ENCODE measurements at places on chromosomes 7 and 10.

DNA sequence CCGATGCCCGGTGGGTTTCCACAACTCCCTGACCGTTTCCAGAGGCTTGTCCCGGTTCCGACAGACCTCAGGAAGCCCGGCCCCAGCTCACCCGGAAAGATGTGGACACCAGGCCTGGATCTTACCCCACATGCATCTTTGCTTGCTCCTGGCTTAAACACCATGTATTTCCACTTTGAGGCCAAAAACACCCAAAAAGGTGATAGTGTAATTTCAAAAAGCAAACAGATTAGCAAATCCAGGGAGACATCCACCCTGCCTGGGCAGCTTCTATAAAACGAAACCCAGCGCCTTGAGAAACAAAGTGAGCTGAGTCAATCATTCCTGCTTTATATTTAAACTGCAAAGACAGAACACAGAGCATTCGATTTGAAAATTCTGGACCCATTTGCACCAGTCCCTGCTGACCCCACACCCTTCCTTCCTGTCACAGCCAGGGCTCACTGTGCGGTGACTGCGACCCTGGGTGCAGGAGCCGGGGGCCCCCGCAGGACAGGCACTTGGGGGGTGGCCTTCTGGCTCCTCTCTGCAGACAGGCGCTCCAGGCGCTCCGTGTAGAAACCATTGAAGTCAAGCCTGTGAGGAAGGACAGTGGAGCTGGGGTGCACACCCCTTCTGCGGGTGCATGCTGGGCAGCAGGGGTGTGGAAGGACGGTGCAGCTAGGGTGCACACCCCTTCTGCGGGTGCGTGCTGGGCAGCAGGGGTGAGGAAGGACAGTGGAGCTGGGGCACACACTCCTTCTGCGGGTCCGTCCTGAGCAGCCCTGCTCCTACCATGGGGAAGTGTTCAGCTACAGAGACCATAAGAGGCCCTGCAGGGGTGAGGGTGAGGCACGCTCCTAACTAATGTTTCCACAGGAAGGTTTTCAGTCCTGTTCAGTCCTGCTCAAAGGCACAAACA is 2.9 kb upstream of the ADAM8 start:
- DNase-seq = no peak

GRCh38 chr7:66627151-66627681 is 1.5 kb upstream of the KCTD7 start:
- peak; percentile 5 for DNase-seq

- DNase-seq = no peak
These were observed 29.3 kb downstream of the PLEKHS1 start for GRCh38 chr10:113780681-113781250.

- no peak for DNase-seq
These were observed 56.8 kb upstream of the WDR11 start for GRCh38 chr10:120794390-120794789.

GRCh38 chr10:30349967-30350735 is 1.1 kb upstream of the MTPAP start:
- DNase-seq = no peak

DNA sequence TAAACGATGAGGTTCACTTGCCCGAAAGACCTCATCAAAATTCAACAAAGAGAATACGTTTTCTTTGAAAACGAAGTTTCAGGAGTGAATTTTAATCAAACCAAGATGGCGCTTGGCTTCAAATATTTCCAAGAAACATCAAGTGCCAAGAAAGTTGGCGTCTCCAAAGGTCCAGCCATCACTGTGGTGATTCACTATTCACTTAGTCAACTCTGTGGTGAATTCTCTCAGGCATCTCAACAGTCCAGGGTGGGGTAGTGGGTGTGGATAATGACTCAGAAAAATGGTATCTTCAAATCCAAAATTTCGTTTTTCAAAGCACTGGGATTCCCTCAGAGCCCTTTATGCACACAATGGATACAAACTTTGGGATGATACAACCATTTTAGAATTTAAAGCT is 133.1 kb downstream of the SVIL start:
- no peak for DNase-seq

DNA sequence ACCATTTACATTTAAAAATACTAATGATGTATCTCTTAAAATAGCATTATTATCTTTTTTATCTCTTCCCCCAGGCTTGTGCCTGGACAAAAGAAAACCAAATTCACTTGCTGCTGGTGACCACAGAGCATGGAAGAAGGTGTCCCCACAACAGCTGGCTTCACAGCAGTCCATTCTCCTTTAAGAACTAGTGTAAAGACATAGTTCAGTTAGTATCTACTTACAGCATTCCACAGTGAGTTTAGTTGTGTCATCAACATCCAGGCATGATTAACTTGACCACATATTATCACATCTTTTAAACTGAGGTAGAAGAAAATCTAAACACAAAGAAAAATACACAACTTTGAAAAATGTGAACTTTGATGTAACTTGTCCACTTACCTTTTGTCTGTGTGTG is 55.0 kb downstream of the LRRC17 start:
- DNase-seq = no peak

DNA sequence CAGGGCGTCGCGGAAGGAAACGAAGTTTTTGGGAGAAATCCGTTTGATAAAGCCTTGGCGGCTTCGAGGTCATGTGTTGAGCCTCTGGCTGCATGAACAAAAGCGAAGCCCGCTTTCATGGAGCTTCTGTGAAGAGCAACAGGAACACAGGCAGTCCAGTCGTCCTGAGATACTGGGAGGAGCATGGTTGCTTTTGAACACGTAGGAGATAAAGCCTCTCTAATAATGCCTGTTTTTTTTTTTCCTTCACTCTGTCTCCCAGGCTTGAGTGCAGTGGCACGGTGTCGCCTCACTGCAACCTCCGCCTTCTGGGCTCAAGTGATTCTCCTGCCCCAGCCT is 473 bp upstream of the ZNF32 start:
- DNase-seq = no peak

DNA sequence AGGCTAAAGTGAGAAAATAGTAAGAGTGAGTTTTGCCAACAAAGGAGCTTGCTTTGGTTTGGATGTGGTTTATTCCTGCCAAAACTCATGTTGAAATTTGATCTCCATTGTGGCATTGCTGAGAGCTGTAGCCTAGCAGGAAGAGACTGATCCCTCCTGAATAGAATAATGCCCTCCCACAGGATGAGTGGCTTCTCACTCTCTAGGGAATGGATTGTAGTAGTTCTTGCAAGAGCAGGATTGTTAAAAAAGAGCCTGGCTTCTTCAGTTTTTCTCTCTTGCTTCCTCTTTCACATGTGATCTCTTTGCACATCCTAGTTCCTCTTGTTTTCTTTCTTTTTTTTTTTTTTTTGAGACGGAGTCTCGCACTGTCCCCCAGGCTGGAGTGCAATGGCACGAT is 34.4 kb downstream of the ASAH2 start:
- DNase-seq = no peak

- no peak for DNase-seq
These were observed 834 bp upstream of the TRIL start for GRCh38 chr7:28958980-28959347.

DNA sequence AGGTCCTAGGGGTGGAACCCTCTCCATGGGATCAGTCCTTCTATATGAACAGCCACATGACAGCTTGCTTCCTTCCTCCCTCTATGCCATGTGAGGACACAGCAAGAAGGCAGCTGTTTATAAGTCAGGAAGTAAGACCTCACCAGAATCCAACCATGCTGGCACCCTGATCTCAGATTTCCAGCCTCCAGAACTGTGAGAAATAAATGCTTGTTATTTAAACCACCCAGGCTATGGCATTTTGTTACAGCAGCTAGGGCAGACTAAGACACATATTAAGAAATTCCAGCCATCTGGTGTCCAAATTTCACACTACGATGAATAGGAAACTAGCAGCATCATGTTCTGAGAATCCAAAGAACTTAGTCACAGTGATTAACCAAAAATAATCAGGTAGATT is 140.1 kb downstream of the ZFAND4 start:
- no peak for DNase-seq

- no peak for DNase-seq
These were observed 68.6 kb downstream of the ADAM22 start for GRCh38 chr7:88002617-88003016.

GRCh38 chr7:150367677-150368095 is 936 bp upstream of the REPIN1 start:
- no peak for DNase-seq

- no peak for DNase-seq
These were observed 10.4 kb downstream of the RAPGEF5 start for GRCh38 chr7:22346383-22347107.

GRCh38 chr7:75740846-75741497 is 2.2 kb upstream of the HIP1 start:
- DNase-seq = peak; percentile 19

DNA sequence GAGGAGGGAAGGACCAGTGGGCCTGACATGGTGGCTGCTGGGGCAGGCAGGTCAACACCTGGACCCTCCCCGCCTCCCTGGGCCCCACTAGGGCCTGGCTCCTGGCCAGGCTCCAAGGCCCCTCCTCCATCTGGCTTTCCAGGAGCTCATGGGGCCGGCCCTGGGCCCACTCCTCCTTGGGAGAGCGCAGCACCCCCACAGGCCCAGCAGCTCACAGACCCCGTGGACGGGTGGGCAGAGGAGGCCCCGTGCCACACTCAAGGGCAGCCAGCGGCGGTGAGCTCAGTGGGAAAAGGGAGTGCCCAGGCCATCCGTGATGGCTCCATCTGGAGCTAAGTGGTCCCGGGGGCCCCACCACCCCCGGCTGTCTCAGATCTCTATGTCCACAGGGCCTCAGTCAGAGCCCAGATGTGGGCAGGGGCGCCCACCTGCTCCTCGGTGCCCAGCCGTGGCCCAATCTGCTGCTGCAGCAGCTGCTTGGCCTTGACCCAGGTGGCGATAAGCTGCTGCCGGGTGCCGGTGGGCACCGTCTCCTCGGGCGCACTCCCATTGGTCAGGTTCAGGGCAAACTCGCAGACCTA is 32.8 kb downstream of the CFAP46 start:
- DNase-seq = peak; percentile 7

DNA sequence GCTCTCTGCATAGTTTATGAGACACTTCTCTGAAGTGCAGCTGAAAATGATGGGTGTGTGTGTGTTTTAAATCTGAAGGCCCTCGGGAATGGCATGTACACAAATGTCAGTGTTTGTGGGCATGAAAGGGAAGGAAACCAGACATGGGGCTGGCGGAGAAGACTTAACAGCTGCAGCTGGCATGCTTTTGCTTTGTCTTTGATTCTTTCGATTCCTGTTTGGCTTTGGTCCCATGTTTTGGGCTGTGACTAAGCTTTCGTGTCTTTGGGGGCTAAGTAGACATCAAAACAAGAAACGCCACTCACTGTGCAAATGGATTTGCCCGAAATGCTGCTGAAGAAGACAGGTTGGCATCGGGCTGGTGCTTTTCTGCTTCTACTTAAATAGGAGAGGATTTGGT is 179.3 kb downstream of the PFKFB3 start:
- DNase-seq = no peak

DNA sequence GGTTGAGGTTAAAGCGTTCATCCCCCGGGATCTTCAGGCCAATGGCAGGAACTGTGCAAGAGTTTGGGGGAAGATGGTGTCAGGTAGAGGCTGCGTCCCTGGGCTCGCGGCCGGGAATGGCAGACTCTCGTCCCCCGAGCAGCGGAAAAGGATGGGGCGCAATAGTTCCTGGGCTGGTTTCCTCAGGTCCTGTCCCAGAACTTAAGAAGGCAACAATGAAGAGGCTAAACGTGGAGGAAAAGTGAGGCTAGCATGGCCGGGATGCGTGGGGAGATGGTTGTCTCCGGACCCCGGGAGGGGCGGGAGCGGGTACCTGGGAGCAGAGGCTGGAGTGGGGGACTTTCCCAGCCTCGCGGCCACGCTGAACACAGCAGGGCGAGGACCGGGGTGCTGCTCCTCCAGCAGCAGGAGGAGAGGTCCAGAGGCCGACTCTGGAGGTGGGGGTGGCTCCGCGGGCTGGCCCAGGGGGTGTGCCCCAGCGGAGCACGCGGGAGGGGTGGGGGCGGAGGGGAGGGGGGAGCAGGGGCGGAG is 882 bp downstream of the IRF5 start:
- peak; percentile 35 for DNase-seq

DNA sequence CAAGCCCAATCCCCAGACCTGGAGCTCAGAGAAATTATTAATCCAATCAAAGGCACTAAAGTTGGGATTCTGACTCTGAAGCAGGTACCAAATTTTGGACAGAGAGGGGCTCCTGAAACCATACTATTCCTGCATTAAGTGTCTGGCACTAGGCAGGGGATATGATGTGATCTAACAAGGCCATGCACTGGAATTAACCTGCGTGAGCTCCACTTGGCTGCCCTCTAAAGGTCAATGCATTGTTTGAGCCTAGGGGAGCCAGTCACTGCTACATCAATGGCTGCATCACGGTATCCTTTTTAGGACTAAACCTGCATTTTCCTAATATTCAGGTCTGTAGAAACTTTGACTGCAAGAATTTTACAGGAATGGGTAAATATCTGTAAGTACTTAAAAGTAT is 42.1 kb downstream of the ST8SIA6 start:
- DNase-seq = peak; percentile 32

GRCh38 chr7:97313900-97314299 is 196.4 kb downstream of the SDHAF3 start:
- DNase-seq = no peak

DNA sequence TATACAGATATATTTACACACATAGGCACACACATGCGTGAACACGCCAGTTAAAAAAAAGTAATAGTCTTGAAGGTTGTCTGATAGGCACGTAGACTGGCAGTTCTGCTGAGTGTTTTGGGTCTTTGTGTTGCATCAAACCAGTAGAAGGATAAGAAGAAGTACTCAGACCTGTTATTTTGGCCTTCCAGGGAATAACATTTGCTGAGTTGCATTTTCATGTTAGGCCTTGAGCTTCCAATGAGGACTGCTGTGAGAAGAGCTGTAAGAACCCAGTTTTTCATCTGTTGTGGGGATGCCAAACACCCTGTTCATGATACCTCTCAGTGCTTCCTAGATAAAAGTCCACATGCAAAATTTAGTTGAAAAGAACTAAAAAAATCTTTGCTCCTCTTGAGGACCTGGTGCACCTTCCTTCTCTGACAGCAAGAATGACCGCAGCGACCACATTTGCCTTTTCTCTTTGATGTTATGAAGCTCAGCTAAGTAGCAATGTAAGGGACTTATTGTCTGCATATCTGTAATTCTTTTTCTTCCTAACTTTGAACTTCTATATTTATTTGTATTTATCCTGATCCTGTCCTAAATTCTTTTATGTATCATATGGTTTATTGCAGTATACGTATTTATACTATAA is 27.2 kb downstream of the HIPK2 start:
- no peak for DNase-seq

- no peak for DNase-seq
These were observed 78.6 kb downstream of the LCOR start for GRCh38 chr10:96910488-96911395.

GRCh38 chr7:35617041-35617440 is 77.9 kb downstream of the HERPUD2 start:
- DNase-seq = no peak

- DNase-seq = peak; percentile 28
These were observed 745.1 kb upstream of the LRRTM3 start for GRCh38 chr10:66180581-66181318.

DNA sequence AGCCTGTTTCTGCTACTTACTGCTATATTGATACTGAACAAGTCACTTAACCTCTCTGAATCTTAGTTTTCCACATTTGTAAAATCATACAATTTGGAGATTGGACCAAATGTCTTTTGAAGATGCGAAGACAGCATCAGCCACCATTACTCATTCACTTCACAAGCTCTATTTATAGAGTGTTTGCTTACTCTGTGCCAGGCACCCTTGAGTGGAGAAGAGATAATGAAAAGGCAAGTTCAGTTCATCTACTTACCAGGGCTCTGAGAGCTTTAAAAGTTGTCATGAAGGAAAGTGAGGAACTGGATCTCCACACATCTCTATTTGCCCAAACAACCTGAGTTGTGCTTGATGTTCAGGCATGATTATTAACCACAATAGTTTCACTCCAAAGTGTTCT is 277.5 kb downstream of the CSTF2T start:
- DNase-seq = no peak

GRCh38 chr10:83075016-83075814 is 1064.1 kb upstream of the GHITM start:
- DNase-seq = no peak
